A549 treated with AZD2906 at 1 μM for 4 hours (cell line): ENCODE measurements at places on chromosomes 7 and 10. TPM values are rescaled to one million over a fixed set of nuclear protein-coding genes. Genes with fewer than 3 reads are reported as not detected.

SCART1 gene
- 0.10 to 0.32 TPM (median 0.20 TPM) in 5 replicates for total RNA-seq

ITPRID1 gene
- not detected in 5 replicates for total RNA-seq

USP54 gene
- 8.5 to 11.4 TPM (median 10.4 TPM) in 5 replicates for total RNA-seq

ANKRD1 gene
- total RNA-seq, result 29.0 to 52.3 TPM (median 41.3 TPM) in 5 replicates

ABCA13 gene
- total RNA-seq, result 0.03 to 0.07 TPM (median 0.06 TPM) in 5 replicates

FKBP6 gene
- not detected in 5 replicates for total RNA-seq

AKR1C4 gene
- 0.13 to 0.49 TPM (median 0.36 TPM) in 5 replicates for total RNA-seq

KLLN gene
- 0.45 to 0.56 TPM (median 0.50 TPM) in 5 replicates for total RNA-seq

CALML3 gene
- total RNA-seq, result not detected in 5 replicates

CTAGE6 gene
- not detected in 5 replicates for total RNA-seq

MINDY3 gene
- 12.8 to 14.6 TPM (median 14.1 TPM) in 5 replicates for total RNA-seq

PSD gene
- total RNA-seq, result 0.18 to 0.60 TPM (median 0.42 TPM) in 5 replicates

DNA2 gene
- 7.1 to 11.5 TPM (median 8.4 TPM) in 5 replicates for total RNA-seq

AASS gene
- total RNA-seq, result 0.06 to 0.14 TPM (median 0.10 TPM) in 5 replicates

MPP7 gene
- 0.11 to 0.44 TPM (median 0.24 TPM) in 5 replicates for total RNA-seq

JCAD gene
- total RNA-seq, result 21.2 to 28.4 TPM (median 21.5 TPM) in 5 replicates

PAPOLB gene
- total RNA-seq, result not detected in 5 replicates

ZNF853 gene
- 1.9 to 2.8 TPM (median 2.5 TPM) in 5 replicates for total RNA-seq

OR6B1 gene
- total RNA-seq, result not detected in 5 replicates

CPSF4 gene
- total RNA-seq, result 30.8 to 42.9 TPM (median 41.9 TPM) in 5 replicates

UPK3BL2 gene
- 2.1 to 3.4 TPM (median 2.9 TPM) in 5 replicates for total RNA-seq

NKX2-3 gene
- total RNA-seq, result 0.05 to 0.09 TPM (median 0.06 TPM) in 5 replicates

CYP3A5 gene
- total RNA-seq, result 1.1 to 1.9 TPM (median 1.4 TPM) in 5 replicates

OR2A5 gene
- total RNA-seq, result not detected in 5 replicates

PRKG1 gene
- 0.01 to 0.02 TPM (median 0.01 TPM) in 3 of 5 replicates, not detected in the others for total RNA-seq

TEX36 gene
- not detected in 5 replicates for total RNA-seq

HTR5A gene
- not detected in 5 replicates for total RNA-seq

GLI3 gene
- 0.08 to 0.30 TPM (median 0.23 TPM) in 5 replicates for total RNA-seq

PLEKHS1 gene
- total RNA-seq, result 0.02 to 0.06 TPM (median 0.03 TPM) in 4 of 5 replicates, not detected in the other

SLC39A12 gene
- not detected in 5 replicates for total RNA-seq

SGCE gene
- 46.9 to 53.3 TPM (median 49.5 TPM) in 5 replicates for total RNA-seq

ACBD7 gene
- total RNA-seq, result 1.0 to 1.4 TPM (median 1.2 TPM) in 5 replicates

CCDC186 gene
- total RNA-seq, result 4.0 to 6.1 TPM (median 5.0 TPM) in 5 replicates

BTBD16 gene
- total RNA-seq, result 0.41 to 0.82 TPM (median 0.66 TPM) in 5 replicates

RASA4B gene
- total RNA-seq, result 1.2 to 2.1 TPM (median 1.5 TPM) in 5 replicates

PAX4 gene
- not detected in 5 replicates for total RNA-seq

LGI1 gene
- total RNA-seq, result not detected in 5 replicates

LRRC18 gene
- total RNA-seq, result not detected in 5 replicates

LDB3 gene
- 0.08 to 0.24 TPM (median 0.16 TPM) in 5 replicates for total RNA-seq

FAM13C gene
- total RNA-seq, result 0.06 to 0.09 TPM (median 0.08 TPM) in 5 replicates

CPA2 gene
- total RNA-seq, result 0.05 to 0.33 TPM (median 0.11 TPM) in 3 of 5 replicates, not detected in the others

CRTAC1 gene
- 0.89 to 1.7 TPM (median 1.5 TPM) in 5 replicates for total RNA-seq

KCND2 gene
- total RNA-seq, result not detected in 5 replicates

EGR2 gene
- total RNA-seq, result 0.22 to 0.32 TPM (median 0.29 TPM) in 5 replicates

PNLIPRP3 gene
- 0.03 to 0.07 TPM (median 0.04 TPM) in 5 replicates for total RNA-seq

GBX1 gene
- 0.09 TPM in 1 of 5 replicates, not detected in the others for total RNA-seq
